G401 (cell line): ENCODE measurements at places on chromosomes 2 and 18.
A peak's percentile ranks its signal among the peaks of the same experiment; 100 is the strongest.

DNA sequence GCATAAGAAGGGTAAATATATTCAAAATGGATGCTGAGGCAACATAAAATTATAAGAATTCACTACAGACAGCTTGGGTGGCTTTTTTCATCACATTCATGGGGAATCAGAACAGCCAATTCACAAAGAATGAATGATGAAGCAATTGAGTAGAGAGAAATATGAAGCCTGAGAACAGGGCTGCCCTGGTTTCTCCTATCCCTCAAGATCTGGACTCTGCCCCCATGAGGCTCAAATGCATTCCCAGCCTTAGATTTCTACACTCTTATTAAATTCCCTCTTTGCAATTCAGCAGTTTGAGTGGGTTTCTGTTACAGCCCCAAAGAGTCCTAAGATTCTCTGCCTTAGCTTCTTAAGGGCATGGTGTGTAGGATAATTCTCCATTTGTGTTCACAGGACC, 172.5 kb downstream of the MAIP1 start:
- peak; percentile 24 for DNase-seq

- DNase-seq, result peak; percentile 80
These were observed 705 bp upstream of the TEX261 start for GRCh38 chr2:70995426-70995729.

GRCh38 chr18:76720683-76721082, 101.7 kb upstream of the ZNF236 start:
- DNase-seq, result no peak

- no peak for DNase-seq
These were observed 36.8 kb downstream of the NPAS2 start for GRCh38 chr2:100856732-100857131.

GRCh38 chr2:21254170-21254965, 130.6 kb downstream of the TDRD15 start:
- no peak for DNase-seq

- no peak for DNase-seq
These were observed 34.7 kb downstream of the FAM228A start for GRCh38 chr2:24209389-24210105.

GRCh38 chr2:111659361-111660333, 224.3 kb downstream of the ANAPC1 start:
- DNase-seq, result no peak

- DNase-seq, result no peak
These were observed 495 bp upstream of the GULP1 start for GRCh38 chr2:188291142-188291616.

DNA sequence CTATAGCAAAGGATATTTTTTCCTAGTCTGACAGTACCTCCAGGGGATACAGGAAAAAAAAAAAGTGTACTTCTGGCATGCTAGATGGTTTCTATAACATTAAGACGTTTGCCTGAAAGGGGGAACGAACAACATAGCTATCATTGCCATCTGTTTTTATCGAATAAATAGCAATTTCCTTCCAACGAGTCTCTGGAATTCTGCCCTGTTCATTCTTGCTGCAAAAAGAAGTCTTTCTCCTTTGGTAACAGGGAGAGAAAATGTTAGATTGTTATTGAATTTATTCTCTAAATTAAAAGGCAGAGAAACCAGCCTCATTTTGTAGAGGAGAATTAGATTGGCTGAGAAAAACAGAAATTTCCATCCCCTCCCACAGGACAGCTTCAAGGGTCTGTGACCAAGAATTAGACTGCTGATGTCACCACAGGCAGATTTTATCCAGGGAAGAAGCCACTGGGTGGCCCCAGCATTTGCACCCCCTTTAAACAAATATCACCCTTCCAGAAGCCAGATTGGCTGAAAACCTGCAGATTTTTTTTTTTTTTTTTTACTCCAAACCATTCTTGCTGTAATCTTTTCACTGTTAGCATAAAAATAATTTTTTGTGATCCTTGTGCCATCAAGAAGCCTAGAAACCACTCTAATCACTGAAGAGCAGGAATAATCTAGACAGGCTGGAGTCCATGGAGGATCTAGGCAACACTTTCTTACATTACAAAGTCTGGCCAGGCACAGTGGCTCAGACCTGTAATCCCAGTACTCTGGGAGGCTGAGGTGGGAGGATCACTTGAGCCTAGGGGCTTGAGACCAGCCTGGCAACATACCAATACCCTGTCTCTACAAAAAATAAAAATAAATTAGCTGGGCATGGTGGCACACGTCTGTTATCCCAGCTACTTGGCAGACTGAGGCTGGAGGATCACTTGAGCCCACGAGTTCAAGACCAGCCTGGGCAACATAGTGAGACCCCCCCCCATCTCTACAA, 12.0 kb downstream of the WDFY1 start:
- DNase-seq, result no peak

DNA sequence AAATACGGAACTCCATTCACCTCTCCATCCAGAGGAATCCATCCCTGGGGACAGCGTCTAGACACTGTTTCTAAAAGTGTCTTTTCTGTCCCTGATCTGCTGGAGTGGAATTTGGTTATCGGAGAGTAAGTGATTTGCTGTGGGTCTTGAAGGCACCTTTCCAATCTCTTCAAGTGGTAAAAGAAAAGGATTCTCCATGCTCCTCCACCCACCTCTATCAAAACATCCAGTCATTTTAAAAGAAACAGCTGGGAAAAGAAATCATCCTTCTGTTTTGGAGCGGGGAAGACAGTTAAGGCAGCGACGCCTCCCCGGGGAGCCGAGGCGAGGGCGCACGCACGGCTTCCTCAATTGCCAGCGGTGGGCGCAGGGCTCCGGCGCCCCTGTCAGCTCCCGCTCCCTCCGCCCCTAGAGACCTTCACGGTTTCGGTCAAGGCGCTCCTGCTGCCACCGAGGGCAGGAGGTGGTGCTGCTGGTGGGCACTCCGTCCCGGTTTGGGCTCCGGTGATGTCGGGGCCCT, 547 bp downstream of the SLC35F5 start:
- DNase-seq, result no peak

DNA sequence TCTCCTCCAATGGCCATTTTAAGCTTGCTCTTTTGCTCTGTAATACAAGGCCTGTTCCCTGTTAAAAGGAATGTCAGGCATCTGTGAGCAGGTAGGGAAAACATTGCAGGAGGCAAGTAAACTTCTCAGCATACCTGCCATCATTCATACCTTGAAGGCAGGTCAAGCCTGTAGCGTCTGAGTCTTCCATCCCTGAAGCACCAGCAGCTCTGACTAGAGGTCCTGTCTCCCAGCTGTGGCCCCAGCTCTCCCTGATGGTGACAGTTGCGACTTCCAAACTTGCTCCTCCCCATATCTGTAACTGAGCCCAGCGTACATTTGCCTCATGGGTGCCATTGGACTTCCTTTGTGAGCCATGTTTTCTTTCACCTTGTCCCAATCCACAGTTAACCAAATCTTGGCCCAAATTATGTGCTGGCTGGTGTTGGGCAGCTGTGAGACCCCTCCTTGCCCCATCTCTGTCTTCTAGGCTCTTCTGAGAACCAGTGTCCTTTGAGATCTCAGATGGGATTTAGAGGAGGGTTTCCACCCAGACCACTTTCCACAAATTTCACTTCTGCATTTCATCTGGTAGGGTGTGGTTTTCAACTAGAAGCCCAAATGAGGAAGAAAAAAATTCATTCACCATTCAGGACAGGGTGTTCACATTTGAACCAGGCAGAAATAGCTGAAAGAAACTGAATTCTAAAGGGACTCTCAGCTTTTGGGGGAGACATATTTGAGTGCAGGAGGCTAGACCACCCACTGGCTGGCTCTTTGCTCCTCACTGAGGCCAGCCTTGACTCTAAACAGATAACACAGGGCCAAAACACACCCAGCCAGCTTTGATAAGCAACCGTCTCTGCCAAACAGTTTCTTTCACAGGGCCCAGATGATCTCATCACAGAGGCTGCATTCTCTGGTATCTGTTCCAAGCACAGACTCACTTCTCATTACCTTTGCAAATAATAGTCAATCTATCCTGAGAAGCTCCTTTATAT, 66.4 kb upstream of the MSH2 start:
- DNase-seq, result no peak

DNA sequence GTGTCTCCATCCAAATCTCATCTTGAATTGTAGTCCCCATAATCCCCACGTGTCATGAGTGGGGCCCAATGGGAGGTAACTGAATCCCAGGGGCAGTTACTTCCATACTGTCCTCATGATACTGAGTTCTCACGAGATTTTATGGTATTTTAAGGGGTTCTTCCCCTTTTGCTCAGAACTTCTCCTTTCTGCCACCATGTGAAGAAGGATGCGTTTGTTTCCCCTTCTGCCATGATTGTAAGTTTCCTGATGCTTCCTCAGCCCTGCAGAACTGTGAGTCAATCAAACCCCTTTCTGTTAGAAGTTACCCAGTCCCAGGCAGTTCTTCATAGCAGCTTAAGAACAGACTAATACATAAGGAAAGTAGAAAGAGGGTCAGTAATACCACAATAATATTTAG, 480.4 kb downstream of the KCNJ3 start:
- DNase-seq, result no peak

- peak; percentile 39 for DNase-seq
These were observed 25.0 kb upstream of the PHLPP1 start for GRCh38 chr18:62690236-62690815.

- no peak for DNase-seq
These were observed 62.9 kb downstream of the PDCL3 start for GRCh38 chr2:100625717-100626116.

- DNase-seq, result no peak
These were observed 425.8 kb upstream of the POU3F3 start for GRCh38 chr2:104428155-104428554.

DNA sequence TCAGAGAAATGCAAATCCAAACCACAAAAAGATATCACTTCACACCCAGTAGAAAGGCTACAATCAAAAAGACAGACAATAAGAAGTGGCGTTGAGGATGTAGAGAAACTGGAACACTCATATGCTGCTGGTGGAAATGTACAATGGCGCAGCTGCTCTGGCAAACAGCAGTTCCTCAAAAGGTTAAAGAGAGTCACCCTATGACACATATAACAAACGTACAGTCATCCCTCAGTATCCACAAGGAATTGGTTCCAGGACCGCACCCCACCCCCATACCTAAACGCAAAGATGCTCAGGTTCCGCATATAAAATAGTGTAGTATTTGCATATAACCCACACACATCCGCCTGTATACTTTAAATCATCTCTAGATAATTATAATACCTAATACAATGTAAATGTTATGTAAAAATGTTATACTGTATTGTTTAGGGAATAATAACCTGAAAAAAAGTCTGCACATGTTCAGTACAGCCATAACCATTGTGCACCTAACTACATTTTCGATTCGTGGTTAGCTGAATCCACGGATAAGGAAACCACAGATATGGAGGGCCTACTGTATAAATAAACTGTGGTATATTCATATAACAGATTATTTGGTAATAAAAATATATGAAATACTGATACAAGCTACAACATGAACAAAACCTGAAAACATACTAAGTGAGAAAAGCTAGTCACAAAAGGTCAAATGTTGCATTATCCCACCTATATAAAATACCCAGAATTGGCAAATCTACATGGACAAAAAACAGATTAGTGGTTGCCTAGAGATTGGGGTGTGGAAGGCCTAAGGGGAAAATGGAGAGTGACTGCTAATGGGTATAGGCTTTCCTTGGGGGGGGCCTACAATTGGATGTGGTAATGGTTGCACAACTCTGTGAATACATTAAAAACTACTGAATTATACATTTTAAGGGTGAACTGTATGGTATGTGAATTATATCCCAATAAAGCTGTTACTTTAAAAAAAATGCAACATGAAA, 37.5 kb downstream of the UXS1 start:
- no peak for DNase-seq

DNA sequence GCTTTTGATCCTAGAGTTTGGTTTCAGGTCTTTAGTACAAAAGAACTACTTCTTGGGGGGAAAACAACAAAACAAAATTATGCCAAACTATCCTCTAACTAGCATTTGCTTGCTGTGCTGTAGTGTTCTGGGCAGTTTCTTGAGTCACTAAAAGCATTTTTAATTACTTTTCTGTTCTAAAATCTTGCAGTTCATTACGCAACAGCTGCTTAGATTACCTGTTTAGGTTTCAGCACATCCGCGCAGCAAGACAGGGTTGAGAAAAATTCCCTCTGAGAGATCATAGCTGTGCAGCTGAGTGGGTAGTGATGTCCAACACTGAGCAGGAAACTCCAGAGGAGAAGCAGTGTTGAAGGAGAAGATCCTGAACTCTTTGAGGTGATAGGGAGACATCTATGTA, 9.0 kb downstream of the DAW1 start:
- DNase-seq, result no peak

DNA sequence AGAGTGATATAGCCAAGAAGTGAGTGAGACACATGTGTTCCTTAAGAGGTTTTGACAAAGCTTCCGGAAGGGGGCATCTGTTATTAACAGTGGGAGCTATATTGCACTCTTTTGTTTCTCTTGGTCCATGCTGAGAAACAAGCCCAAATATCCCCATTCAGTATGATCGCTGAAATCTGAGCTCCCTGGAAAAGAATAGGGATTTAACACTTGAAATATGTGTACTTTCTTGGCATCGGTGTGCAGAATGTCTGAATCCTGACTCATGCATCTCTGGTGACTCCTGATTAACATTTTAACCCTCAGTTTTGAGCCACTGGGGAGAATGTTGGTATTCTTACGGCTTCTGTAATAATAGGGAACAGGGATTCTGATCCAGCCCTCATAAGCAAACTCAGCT, 448.1 kb downstream of the TSN start:
- DNase-seq, result no peak

DNA sequence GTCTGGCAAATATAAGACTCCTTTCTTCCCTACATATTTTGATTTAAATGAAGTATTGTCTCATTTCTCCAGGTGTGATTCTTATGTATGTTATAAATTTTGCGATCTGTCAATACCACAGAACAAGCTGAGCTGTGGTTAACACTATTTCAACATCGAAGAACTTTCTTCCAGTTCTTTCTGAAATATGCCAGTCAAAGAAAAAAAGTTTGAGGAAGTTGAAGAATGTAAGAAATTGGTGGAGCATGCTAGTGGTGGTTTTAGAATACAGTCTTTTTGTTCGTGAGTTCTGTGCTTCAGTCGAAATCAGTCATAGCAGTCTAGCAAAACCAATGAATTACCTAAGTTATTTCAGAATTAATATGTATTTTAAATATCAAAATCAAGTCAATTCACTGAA, 8.6 kb upstream of the COBLL1 start:
- no peak for DNase-seq

- no peak for DNase-seq
These were observed 81.3 kb upstream of the PELI1 start for GRCh38 chr2:64225491-64225890.

GRCh38 chr2:229921892-229922448, at the start of gene TRIP12:
Gene TRIP12, minus strand, starts transcription at chr2:229922009. Its CDS starts 41,930 bp downstream, at chr2:229880079.
- peak; percentile 88 for DNase-seq
